Effector CD4-positive, alpha-beta T cell (primary cell): ENCODE measurements at places on chromosomes 16 and 17.

GRCh38 chr16:692356-693108, 2.3 kb upstream of the WDR24 start:
- no peak for DNase-seq

- peak; percentile 59 for DNase-seq
Observed at GRCh38 chr17:36722121-36722902, 120.9 kb downstream of the MRM1 start.

DNA sequence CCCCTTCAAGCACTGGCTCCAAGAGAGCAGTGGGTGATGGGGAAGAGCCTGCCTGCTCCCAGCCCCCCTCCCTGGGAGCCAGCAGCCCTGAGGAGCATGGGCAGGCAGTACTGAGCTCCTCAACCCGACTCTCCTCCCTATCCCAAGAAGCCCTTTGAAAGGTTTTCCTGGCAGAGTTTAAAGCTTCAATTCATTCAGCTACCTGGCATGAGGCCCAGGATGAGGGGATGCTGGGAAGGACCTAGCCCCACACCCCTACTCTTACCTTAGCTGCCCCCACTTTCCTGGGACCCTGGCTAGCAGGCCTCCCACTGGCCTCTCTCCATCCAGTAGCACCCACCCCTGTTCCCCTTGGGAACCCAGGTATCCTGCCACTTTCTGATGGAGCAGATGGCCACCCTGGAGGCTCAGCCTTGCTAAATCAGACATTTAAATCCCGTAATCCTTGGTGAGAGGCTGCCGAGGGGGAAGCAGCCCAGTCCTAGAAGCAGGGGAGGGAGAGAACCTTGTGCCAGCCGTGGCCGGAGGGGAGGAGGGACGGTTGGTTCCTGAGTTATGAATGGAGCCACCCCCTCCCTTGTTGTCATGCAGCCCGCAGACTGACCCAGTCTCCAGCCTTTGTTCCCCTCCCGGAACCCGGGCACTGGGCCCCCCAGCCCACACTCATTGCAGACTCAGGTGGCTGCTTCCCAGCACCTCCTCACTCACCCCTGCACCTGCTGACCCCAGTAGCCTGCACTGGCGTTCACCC, 17.1 kb downstream of the ATP1B2 start:
- DNase-seq, result no peak

DNA sequence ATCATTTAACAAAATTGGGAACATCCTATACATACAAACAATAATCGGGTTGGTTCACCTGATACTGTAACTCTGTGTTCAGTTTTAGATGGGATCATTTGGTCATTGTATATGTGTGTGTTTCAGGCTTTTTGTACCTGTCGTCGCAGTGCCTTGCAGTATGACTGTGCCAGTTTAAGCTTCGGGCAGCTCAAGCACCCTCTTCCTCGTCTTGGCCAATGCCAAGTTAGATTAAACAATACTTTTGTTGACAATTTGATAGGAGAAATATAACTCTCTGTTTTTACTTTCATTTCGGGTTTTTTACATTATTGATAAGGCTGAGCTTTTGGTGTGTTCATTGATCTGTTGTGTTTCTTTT, 37.0 kb upstream of the ARHGAP17 start:
- no peak for DNase-seq

- no peak for DNase-seq
Observed at GRCh38 chr16:57950382-57950781, 20.5 kb downstream of the CNGB1 start.

DNA sequence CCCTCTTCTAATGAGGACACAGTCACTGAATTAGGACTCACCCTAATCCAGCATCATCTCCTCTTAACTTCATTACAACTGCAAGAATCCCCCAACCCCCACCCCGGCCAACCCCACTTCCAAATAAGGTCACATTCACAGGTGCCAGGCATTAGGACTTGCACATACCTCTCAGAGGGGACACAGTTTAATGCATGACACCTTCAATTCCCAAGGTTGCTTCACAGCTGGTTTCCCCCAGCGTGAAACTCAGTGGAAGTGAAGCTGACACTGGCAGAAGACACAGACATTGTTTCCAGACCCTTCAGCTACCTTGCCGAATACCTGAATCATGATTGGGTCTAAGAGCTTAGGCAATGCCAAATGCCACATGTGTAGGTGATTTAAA, 217.0 kb upstream of the DYNLRB2 start:
- DNase-seq, result no peak

- no peak for DNase-seq
Observed at GRCh38 chr17:18991531-18992315, 12.8 kb downstream of the FAM83G start.

GRCh38 chr16:67305216-67306071, 21.1 kb downstream of the KCTD19 start:
- DNase-seq, result no peak

DNA sequence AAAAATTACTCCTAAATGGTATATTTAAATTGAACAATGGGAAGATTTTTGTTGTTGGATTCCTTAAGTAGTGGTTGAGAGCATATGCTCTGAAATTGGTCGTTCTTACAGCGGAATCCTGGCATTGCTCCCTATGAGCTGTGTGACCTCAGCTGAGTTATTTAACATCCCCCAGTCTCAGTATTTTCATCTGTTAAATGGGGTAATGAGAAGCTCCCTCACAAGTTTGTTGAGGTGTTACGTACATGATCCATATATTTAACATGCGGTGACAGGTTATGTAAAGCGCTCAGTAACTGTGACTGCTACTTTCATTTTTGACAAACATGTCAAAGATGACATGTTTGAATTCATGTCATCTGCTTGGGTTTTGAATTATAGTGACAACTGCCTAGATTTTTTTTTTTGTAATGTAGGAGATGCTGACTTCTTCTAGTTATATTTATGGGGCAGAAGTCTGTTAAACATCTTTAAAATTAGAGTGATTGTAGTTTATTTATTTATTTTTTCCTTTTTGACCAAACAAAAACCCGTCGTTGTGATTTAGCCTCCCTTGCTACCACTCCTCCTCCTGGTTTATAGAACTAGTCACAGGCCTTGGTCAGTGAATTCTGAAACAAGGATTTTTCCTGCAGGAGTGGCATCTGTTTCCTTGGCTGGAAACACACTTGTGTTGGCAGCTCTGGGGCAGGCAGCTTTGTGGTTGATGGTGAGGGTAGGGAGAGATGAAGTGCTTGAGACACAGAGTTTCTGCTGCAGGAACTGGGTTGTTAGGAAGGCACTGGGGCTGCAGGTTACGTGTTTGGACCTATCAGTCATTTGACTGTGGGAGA, 268.8 kb downstream of the SNX29 start:
- no peak for DNase-seq

GRCh38 chr16:83335076-83335475, 472.7 kb upstream of the HSBP1 start:
- DNase-seq, result no peak
